ENCODE measurements at places on chromosomes 6 and 20.
A peak's percentile ranks its signal among the peaks of the same experiment; 100 is the strongest.

DNA sequence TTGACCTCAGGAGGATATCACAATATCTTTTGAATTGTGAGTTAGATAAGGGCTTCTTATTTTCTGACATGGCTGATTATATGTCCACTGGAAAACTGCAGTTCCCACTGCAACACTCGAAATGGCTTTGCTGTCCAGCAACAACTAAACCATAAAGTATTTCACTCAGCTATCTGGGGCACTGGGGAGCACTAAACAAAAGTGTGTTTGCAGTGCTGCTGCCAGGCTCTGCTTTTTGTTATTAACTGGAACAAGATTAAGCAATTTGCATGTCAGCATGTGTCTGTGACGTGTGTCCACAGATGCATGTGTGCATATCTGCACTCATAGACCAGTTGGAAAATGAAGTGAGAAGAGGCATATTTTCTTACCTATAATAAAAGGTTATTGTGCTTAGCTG, 107.8 kb upstream of the CCN2 start:
- no peak for DNase-seq

DNA sequence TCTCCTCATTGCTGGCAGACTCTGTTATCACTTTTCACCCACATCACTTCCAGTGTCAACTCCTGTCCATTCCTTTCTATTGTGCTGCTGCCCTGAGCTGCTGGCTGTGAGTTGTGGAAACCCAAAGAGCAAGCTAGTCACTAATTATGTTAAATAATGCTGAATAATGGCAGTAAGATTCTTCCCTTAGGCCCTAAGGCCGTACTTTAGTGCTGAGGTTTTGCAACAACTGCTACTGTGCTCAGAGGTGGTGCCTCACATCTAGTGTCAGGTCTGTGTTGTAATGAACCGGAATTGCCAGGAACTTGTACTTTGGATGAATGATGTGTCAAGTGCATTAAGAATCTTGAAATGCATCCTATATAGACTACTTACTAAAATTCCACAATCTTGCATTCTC, 372.2 kb upstream of the RNF217 start:
- no peak for DNase-seq

GRCh38 chr6:134415656-134416055, 97.7 kb upstream of the SGK1 start:
- DNase-seq = no peak

DNA sequence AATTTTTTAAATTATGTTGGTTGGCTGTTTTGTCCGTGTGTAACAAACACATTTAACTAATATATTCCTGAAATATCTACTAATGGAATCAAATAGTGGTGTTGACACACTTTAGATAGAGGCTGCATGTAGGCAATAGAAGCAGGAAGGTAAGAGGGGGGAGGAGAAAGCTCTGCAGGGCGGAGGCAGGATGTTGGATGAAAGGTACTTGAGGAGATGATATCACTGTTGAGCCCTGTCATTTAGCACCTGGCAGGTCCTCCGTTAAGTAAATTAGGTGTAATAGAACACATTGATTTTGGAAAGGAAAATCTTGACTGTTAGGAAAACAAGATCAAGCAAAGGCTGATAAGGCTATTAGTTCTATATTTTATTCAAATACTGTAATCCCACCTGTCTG, 618.7 kb downstream of the PKHD1 start:
- DNase-seq = no peak

DNA sequence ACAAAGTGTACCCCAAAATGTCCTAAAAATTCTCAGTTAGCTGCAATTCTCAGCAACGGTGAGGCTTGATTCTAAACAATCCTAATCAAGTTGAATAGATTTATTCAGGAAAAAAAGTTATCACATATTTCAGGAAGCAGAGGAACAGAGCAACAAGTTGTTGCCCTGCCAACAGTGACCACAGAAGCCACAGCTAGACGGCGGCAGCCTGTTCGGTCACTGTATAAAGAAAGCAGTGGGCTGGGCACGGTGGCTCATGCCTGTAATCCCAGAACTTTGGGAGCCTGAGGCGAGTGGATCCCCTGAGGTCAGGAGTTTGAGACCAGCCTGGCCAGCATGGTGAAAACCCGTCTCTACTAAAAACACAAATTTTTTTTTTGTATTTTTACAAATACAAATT, 171.2 kb upstream of the BMP5 start:
- no peak for DNase-seq

DNA sequence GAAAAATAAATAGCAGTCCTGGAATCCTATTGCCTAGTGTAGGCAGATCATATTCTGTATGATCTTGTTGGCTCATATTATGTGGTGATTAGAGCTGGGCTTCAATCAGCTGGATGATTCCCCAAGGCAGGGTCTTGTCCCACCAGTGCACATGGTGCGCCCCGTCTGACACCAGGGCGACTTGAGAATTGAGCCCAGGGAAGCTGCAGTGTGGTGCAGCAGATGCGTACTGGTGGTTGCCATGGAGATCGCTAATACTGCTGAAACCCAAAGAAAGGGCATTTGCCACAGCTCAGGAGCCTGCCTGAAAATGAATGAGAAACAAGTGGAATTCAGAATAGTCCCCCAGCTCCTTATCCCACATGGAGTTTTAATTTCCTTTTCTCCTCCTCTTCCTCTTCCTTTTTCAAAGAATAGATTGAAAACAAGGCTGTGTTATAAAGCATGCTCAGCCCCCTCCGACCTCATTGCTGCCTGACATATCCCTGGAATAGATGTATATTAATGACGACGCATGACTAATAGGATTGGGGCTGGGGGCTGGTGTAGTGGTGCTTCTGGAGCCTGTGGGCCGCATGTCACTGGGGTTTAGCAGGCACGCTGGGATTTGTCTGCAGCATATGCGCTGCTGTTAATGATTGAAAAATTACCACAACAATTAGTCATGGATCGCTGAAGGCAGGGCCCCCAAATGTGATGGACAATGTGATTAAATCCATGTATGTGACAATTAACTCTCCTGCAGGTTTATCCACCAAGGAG, 210.5 kb downstream of the FARS2 start:
- DNase-seq = no peak

- no peak for DNase-seq
Observed at GRCh38 chr6:52161689-52162438, 24.3 kb upstream of the IL17A start.

DNA sequence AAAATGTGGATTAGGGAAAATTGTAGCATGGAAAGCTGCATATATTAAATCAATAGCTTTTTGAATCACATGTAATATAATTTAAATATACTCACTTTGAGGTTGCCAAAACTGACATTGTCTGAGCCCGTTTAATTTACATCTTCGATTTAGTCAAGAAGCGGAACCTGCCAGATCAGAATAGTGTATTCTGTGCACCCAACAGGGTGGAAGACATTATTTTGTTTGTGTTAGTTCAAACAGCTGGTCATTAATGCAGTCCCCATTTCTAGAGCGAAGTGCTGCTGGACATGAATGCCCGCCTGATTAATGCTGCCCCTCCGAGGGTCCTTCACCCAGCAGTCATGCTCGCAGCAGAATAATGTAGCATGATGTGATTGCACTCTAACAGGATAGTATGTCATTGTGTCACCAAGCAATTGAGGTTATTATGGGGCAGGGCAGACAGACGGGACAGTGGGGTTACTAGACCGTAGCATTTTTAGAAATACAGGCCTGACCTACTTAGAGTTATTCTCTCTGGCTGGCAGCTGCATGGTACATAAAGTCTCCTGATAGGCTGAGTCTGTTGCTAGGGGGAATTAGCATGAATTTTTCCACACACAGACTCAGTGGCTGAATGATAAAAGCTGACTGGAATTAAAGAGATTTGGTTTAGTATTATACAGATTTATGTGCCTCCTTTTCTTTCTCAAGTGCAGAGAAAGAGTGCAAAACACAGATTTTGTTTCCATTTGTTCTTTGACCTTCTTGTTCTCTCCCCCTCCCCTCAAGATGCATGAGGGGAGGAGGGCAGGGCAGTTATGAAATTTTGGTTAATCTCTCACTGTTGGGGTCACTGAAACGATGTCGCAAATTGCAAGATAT, 147.1 kb downstream of the PRL start:
- DNase-seq = no peak

GRCh38 chr6:169646906-169647567, 54.8 kb downstream of the WDR27 start:
- DNase-seq = no peak

DNA sequence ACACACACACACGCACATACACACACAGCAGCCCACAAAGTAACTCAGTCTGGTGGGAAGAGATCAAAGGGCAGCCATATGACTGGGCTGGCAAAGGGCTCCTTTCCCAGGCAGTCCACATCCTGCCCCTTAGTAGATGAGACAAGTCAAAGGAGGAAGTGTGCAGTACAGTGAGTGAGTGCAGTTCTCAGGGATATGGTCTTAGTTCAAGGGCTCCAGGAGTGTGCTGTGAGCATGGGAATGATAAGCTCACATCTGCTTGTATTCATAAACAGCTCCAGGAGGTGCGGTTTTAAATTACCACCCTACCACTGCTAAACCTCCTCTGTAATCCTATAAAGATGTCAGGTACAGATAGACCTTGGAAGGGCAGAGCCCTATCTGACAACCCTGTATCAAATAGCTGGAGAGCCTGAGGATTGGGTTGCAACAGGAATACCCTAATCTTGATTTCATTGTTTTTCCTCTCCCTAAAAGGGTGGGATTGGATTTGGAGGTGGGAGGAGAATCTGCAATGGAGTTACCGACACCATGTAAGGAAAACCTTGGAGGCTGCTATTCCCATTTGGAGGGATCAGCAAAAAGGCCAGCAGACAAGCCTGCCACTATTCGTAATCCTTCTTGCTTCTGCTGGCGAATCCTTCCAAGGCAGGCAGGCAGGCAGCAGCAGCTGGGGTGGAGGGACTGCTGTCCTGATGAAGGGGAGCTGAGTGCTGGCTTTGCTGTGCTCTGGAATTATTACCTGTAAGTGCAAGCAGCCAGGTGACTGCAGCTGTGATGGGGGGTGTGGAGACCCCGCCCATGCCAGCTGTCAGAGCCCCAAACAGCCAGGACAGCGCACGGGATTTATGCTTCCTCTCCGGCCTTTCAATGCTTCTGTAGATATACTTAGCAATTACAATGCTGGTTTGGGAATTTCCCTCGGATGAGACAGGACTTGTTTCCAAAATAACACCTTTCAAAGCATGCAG, 342.7 kb downstream of the PRL start:
- DNase-seq = no peak

- no peak for DNase-seq
Observed at GRCh38 chr6:136811272-136811671, 11.1 kb upstream of the PEX7 start.

GRCh38 chr6:31070711-31071197, 41.6 kb downstream of the C6orf15 start:
- DNase-seq = no peak

DNA sequence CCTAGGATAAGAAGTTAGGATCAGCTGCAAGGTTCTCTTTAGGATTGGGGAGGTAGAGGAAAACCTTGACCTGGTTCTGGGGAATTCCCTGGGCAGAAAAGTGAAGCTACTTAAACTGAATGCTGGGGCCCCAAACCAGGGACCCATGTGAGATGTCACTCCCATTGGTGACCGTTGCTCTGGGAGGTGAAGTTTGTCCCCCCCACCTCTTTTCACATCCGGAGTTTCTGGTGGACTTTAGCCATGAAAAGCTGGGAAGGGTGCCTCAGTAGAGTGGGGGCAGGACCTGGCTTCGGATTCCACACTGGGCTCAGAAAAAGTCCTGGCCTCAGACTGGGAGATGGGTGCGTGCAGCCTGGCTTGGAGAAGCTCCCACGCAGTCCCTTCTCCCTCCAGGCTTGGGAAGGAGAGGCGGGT, 13.2 kb downstream of the TJAP1 start:
- DNase-seq = no peak

- DNase-seq = peak; percentile 83
Observed at GRCh38 chr6:41732591-41733359, 2.6 kb downstream of the TFEB start.

- no peak for DNase-seq
Observed at GRCh38 chr20:38065764-38066375, 32.3 kb downstream of the RPRD1B start.

DNA sequence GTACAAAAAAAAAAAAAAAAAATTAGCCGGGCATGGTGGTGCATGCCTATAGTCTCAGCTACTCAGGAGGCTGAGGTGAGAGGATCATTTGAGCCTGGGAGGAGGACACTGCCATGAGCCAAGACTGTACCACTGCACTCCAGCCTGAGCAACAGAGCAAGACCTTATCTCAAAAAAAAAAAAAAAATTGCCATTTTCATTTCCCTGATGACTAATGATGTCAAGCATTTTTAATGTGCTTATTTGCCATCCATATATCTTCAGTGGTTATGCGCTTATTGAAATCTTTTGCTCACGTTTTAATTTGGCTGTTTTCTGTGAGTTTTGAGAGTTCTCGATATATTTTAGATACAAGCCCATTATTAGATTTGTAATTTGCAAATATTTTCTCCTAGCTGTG, 46.7 kb downstream of the PFDN4 start:
- DNase-seq = no peak

GRCh38 chr6:144804246-144804790, 519.2 kb downstream of the UTRN start:
- no peak for DNase-seq

DNA sequence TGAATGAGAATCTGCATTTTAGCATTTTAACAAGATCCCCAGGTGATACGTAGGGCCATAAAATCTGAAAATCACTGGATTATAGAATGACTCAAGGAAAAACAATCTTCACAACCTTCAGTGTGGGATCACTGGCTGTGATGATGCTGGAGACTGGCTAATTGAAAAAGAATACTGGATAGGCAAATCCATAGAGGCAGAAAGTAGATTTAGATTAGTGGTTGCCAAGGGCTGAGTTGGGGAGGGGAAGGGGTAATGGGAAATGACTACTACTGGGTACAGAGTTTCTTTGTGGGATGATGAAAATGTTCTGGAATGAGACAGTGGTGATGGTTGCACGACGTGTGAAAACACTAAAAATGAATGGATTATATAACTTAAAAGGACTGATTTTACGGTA, 84.1 kb downstream of the CDK19 start:
- no peak for DNase-seq

- DNase-seq = no peak
Observed at GRCh38 chr6:140459209-140459608, 1084.8 kb upstream of the CITED2 start.
